ENCODE measurements at places on chromosomes 12 and 14.

DNA sequence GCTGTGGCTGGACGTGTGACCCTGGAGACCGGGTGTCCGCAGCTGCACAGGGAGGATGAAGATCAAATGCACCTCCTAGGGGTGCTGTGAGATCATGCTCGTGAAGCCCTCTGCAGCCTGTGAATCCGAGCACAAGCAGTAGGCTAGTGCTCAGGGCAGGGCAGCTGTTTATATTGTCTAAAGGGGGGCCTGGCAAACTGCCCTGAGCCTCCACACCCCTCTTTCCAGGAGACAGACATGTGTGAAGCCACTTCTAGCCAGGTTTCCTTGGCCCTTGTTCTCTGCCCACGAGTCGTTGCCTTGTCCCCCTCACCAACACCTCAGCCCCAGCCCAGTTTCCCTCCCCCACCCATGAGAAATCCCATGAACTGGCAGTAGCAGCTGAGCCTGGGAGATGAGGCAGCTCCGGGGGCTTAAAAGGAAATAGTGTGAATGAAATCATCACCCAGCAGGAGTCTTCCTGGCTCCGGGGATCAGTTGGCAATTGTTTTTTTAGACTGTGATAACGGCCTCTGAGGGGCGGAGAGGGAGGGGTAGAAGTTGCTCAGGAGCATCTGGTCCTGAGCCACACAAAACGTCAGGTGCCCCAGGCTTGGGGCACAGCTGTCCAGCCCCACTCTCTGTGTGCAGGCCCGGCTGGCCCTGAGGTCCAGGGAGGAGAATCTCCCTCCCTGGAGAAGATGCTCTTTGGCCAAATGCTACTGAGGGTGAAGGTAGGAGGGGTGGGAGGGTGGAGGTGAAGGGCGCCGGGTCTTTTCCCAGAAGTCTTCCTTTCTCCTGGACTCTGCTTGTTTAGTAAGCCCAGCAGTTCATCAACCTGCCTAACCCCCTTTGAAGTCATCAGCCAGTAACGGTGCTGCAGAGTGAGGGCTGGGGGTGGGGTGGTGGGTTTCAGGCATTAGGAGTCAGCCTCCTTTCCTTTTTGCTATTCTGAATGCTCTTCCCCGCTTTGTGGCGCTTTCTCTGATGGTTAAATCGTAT lies 4.0 kb downstream of the FGF6 start:
- DNase-seq: no peak

DNA sequence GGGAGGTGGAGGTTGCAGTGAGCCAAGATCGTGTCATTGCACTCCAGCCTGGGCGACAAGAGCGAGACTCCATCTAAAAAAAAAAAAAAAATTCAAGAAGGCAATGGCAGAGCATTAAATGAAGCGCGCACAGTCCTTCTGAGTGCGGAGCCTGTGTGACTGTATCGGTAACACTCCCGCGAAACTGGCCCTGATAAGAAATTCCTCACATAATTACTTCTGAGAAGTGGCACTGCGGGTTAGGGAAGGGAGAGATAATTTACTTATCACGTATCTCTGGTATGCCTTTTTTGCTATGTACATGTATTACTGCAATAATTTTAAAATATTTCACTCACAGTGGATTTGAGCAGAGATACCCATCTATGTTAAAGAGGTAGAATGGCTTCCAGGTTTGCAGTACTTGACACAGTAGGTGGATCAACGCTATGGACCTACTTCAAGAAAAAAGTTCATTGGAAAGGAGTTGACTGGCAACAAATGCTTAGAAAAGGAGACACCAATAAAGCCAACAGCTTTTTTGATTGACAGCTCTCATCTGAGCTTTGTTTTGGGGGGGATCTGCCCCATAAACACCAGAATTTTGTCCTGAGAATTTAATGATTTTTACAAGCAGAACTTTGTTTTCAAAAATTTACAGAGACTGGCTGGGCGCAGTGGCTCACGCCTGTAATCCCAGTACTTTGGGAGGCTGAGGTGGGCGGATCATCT lies 29.2 kb upstream of the SPTLC2 start:
- no peak for DNase-seq

DNA sequence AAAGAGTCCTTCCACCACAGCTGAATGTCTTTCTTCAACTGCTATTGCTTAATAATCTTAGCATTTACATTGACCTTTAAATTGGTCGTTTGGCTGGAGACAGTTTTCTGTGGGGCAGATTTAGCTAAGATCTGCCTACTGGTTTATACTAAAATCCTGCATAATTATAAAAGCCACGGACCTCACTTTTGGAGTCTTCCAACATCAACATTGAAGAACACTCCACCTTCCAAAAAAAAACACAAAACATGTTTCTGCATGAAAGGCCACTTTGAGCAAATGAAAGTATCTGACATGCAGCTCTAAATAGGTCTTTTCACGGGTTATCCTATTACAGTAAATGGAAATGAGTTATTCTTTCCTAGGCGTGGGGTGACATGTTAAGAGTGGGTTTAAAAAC lies 57.0 kb upstream of the KRR1 start:
- no peak for DNase-seq

DNA sequence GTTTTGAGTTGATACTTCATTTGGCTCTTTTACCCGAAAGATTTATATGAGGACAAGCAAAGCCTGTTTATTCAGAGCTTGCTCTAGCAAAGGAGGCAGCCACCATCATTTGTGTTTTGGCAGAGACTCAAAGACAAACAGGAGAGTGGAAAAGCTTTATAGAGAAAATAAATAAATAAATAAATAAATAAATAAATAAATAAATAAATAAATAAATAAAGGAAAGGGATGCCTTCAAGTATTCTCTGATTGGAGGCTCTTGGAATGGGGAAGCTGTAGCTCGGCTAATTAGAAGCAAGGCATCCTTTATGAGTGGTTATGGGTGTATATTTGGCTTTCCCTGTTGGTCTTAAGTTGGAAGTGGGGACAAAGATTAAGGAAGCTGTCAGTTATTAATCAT lies 229.8 kb downstream of the RASSF9 start:
- DNase-seq: no peak

GRCh38 chr14:24858684-24859083 lies 191.3 kb downstream of the STXBP6 start:
- no peak for DNase-seq

DNA sequence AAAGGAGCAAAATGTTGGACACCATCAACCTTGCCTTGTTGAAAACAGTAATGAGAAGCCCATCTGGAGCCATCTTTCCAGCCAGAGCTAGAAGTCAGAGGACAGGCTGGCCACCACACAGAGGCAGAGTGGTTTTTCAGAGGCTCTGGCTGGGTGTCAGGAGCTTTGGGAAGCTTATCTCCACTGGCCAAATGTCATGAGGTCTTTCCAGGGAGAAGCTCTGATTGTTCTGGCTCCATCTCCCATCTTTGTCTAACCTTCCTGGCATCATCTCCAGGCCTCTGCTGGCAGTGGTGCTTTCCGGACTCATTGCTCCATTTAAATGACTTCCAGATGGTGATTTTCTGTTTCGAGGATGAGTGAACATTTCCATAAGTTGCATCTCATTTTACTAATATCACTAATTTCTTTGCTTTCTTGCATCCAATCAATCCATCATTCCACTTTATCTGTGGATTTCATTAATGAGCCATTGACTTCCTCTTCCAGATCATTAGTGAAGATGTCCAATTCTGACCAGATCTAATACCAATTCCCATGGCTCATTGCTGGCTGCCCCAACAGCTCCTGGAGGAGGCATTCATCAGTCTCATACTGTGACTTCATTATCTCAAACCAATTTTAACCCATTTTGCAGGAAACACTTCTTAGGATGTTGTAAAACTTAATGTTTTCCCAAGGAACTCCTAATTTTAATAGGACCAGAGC lies 35.3 kb upstream of the TMTC1 start:
- peak; percentile 14 for DNase-seq
